ENCODE measurements at places on chromosomes 3 and 15.

DNA sequence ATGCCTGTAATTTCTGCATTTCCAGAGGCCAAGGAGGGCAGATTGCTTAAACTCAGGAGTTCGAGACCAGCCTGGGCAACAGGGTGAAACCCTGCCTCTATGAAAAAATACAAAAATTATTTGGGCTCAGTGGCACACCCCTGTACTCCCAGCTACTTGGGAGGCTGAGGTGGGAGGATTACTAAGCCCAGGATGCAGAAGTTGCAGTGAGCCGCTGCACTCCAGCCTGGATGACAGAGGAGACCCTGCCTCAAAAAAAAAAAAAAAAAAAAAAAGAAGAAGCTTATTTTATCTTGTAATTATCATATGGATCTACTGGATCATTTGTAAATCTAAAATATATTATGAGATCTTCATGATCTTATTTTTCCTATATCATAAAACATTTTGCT is 84.1 kb downstream of the PPCDC start:
- DNase-seq, result no peak

- DNase-seq, result no peak
Observed at GRCh38 chr15:82900511-82901060, 51.9 kb downstream of the HOMER2 start.

GRCh38 chr3:157122116-157122515 is 37.8 kb downstream of the CCNL1 start:
- DNase-seq, result no peak

DNA sequence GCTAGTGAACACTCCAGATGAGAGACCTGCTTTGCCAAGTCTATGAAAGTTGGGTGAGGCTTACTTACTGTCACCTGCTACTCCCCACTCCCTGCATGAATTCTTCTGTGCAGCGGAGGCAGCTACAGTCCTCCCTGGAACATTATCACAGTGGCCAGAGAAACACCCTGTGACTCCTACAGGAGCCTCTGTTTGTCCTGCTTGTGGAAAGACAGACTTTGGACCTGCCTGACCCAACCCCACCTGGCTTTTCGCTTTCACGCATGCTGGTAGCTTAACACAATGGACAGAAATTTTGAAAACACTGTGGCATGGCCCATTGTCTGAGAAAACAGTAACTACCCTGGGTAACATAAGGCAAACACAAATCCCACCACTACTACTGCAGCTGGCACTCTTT is 1565.5 kb upstream of the CADM2 start:
- no peak for DNase-seq

GRCh38 chr3:152205097-152205593 is 63.6 kb upstream of the MBNL1 start:
- no peak for DNase-seq

- no peak for DNase-seq
Observed at GRCh38 chr3:9028134-9028533, 64.9 kb upstream of the RAD18 start.

GRCh38 chr3:175428466-175428865 is 569.3 kb downstream of the NAALADL2 start:
- DNase-seq, result no peak

DNA sequence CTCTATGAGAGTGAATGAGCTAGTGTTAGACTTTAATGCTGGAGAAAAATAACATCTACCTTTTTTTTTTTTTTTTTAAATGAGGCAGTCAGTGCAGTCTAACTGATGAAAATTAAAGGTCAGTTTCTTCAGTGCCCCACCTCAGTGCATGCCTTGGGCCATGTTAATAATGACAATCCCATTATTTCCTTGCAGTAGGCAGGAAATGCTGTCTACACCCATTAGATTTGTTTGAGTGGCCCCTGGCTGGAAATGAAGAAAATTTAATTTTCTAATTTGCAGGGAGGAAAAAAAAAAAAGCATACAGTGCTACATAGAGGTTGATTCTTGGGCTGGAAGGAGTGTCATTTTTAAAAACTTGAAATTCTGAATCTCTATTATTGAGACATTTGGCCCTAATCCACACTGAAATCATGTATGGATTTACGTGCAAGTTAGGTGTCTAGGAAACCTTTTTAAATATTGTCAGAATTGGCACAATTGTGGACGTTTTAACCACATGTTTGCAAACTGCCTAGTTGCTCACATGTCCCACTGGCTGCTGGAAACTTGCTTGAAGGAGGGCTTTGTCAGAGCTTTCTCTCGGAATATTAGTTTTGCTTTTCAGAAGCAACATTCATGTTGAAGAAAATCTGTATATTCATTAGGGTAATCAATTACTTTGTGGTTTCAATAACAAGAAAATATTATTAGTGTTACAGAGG is 18.4 kb downstream of the FNDC3B start:
- no peak for DNase-seq

DNA sequence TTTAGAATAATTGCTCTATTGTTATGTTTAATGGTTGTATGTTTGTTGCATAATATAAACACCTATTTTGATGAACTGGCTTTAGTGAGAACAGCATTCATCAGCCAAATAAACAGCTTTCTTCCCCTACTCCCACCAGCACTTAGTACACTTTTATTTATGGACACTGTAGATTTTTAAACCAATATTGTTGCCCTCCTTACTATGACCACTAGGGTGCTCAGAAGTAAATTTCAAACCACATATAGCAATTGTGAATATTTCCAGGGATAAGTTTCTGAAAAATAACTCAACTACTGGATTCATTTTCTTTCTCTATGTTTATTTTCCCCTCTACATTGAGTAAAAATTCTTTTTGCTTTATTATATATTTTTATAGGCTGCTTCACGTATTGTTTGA is 84.7 kb upstream of the PTX3 start:
- DNase-seq, result no peak

DNA sequence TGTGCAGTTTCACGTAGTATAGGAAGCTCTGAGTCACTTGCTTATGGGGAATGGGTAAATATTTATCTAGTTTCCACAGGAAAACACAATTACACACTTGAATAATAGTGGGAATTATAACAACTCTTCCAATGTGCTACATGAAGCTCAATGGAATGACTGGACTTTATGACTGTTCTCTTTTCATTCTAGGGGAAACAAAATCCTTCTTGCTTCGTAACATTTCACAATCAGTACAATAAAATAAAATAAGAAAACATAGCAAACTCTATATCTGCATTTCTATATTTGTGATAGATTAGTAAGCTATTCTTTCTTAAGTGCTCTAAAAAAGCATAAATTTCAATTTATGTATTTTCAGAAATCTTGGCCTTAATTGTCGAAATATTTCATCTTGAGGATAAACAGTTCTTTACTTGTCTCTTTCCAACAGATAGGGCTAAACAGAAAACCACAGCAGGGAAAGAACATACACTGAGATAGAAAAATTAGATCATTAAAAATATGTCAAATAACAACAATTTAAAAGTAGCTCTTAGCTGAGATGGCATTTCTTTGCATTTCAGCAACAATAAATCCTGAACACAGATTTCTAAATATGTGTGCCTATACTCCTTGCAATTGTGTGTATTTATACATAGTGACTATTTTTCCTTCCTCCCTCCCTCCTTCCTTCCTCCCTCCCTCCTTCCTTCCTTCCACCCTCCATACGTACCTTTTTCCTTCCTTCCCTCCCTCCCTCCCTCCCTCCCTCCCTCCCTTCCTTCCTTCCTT is 395.5 kb upstream of the KCNMB2 start:
- DNase-seq, result no peak

DNA sequence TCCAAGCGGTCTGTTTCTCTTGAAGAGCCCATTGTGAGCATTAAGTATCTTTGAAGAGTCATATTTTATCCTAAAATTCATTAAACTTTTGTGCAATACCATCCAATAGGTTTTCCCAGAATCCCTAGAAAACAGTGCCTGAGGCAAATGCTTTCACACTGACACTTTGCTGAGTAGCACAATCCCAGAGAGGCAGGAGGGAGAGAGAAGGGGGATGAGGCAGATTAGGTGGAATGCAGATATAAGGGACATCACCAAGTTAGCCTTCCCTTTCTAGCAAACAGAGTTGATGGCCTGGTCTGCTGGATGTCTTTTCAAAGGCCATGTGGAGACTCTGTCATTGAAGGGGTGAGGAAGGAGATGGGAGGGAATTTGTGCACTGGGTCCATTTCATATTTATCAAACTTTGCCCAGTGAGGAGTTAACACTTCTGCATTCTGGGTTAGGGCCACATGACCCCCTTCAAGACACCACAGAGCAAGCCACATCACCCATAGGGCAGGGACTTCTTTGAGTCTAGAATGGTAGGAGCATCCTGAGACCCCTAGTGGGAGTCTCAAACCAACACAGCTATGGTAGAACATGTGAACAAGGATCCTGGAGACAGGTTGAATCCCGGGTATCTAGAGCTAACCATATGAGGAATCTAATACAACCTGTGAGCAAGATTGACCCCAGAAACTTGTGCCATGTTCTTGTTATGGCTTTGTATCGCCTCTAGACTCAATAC is 32.0 kb upstream of the SEMA6D start:
- DNase-seq, result no peak

- DNase-seq, result no peak
Observed at GRCh38 chr3:99084826-99085225, 183.3 kb upstream of the DCBLD2 start.

DNA sequence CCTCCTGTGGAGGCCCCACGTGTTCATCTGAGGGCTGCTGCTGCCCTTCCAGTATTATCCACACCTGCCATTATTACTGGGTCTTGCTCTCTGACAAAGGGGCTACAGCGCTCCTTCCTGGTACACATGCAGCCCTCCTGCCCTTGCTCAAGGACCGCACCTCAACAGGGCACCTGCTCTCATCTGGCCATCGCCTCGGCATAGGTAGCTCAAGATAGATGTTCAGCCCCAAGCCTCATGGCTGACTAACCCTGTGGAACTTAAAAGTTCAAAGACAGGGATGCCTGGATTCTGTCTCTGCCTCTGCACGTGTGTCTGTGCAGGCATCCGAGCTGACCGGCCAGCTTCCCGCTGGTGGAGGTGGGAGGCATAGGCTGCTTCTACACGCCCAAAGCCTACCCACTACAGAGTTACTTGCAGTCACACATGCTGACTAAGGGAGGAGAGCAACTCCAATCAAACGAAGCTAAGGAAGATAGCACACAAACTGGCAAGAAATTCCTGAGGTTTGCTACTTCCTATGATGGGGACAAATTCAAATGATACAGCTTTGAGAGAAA is 152.5 kb upstream of the ATP10A start:
- no peak for DNase-seq

- DNase-seq, result no peak
Observed at GRCh38 chr15:44207643-44208042, 12.6 kb upstream of the FRMD5 start.

DNA sequence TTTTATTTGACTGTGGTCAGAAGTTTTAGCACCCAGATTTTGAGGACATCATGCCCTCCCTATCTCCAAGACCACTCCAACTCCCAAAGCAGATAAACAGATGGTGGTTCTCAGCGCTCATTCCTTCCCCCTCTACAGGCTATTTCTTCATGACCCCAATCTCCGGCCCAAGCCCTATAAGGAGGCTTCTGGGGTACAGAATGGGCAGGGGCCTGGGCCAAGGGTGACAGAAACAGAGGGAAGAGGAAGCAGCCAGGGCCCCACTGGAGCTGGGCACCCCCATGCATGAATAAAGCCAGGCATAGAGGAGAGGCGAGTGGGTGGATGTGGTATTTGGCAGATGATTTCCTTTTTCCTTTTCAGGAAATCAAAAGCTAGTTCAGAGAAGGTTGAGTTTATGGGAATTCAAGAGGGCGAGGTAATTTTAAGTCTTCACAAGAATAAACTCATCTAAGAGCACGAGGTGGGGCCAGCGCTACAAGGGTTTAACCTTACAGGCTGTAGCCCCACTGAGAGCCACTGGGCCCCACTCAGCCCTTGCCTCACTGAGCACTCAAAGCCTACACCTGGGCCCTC is 104.8 kb upstream of the HERC1 start:
- DNase-seq, result no peak

GRCh38 chr3:13098192-13098988 is 25.2 kb upstream of the IQSEC1 start:
- DNase-seq, result no peak

DNA sequence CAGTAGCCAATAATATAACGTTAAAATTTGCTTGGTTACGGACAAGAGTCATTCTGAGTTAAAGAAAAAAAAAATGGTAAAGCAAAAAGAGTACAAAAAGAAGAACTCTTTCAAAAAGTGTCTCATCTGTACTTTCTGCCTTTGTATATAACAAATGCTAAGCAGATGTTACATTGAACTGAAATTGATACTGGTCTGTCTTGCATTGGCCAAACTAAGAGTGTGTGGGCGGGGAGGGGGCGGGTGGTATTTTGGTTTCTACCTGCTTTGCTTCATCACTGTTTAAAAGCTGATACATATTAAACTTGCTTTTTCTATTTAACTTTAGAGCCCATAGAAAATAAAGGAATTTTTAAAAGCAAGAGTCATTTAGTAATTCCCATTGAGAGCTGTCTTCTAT is 215.0 kb upstream of the THBS1 start:
- no peak for DNase-seq

DNA sequence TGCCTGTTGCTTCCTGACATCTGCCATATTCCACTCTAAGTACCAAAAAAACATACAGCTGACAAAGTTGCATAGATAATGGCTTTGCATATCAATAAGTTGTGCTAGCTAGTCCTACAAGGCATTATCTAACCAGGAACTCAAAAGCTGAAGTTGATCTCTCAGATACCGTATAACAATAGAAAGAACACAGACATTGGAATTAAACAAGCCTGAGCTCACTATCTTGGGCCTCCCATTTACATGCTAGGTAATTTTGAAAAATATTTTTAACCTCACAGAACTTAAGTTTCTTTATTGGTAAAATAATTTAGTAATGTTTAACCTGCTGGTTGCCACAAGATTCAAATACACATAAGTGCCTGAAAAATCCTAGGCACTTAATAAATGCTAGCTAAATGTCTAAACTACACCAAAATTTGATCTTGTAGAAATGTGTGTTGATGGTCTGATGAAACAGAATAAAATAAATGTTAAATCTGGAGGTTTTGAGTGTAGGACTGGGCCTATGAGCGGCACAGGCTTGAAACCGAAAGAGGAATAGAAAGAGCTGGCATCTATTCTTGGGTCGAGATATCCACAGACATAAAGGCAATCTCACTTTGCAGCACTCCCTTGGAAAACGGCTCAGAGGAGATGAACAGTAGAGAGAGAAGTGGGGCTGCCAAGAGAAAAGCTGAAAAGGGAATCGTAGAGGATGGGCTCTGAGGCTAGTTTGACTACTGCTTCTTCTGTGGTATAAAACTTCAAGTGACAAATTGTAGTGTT is 29.9 kb upstream of the TTC14 start:
- no peak for DNase-seq

DNA sequence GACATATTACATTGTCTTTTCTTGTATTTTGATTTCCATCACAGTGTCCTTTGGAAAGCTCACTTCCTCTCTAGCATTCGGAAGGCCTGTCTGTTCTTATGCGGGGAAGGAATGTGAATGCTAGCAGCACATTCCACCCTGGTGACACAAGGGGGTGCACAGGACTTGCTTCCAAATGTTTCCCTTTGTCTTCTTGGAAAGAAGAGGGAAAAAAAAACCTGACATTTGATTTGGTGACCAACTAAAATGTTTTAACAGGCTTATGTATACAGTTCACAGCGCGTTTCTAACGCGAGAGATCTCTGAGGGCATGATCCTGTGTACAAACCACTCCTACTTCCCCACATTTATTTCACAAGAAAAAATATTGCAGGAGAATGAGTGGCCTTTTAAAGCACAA is 107.6 kb upstream of the FXR1 start:
- DNase-seq, result no peak
